ENCODE measurements at places on chromosomes 12 and 14.

DNA sequence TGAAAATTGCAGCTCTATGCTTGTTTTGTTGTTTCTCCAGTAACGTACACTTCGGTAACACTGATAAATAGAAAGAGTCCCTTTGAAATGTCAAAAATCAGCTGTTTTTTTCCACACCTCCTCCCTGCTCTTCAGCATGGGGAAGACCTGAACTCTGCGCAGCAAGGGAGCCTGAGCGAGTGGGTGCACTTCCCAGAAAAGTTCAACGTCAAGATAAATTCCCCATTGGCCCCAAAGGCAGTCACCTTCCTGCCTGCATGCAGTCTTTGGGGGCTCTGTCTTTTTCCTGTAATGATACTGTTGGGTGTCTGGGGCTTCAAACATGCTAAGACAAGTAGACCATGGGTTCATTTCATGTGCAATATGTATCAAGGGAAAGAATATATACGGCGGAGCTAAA, 8.8 kb upstream of the FOXG1 start:
- no peak for DNase-seq

DNA sequence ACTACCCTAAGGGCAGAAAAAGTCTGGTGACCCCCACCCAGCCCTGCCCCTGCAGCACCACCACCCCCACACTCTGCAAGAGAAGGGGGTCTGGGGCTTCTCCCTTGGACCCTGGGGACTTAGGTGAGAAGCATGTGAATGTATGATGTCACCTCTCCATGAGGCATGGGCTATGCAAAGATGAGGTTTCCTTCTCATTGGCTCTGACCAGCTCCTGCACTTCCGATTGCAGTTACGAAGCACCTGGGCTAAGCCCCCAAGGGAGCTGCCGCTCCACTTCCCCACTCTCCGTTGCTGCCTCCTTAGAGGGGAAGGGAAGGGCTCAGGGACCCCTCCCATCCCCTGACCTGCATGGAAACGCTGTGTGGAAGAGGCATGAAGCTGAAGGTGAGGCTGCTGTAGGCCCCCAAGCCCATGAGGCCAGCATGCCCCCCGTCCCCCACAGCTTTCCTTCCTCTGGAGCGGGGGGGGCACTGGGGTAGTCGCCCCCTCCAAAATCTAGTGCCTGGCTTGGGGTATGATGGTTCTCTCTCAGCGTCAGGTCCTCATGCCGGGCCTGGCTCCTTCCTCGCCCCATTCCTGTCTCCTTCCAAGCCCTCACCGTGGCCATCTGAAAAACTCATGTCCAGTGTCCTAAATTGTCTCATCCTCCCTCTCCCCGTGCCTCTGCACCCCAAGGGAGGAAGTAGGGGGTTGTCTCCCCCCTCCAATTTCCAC, 5.5 kb upstream of the DDX23 start:
- no peak for DNase-seq

DNA sequence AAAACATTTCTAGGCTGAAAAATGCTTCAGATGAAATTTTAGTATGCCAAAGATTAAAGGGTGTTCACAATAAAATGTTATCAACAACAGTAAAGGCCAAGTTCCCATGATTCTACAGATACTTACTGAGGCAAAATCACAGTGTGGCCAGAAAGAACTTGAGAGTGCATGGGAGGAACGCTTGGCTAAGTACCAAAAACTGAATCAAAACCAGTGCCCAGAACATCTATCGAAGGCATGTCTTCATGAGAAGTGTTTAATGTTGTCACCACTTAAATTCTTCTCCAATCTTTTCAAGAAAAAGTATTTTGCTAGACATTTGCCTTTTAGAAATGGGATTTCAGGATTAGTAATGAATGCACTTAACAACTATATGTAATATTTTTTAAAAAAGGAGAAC, 41.5 kb downstream of the KIF21A start:
- DNase-seq: no peak

- no peak for DNase-seq
Measured at GRCh38 chr12:52383331-52383730, 2.1 kb downstream of the KRT84 start.

All from stimulated activated CD4-positive, alpha-beta T cell treated with anti-CD3 and anti-CD28 coated beads, TNF-alpha, amount 100 ng/mL, for 1 hour (primary cell).